RKO (cell line): ENCODE measurements at places on chromosomes 2 and 18.
A peak's percentile ranks its signal among the peaks of the same experiment; 100 is the strongest.

DNA sequence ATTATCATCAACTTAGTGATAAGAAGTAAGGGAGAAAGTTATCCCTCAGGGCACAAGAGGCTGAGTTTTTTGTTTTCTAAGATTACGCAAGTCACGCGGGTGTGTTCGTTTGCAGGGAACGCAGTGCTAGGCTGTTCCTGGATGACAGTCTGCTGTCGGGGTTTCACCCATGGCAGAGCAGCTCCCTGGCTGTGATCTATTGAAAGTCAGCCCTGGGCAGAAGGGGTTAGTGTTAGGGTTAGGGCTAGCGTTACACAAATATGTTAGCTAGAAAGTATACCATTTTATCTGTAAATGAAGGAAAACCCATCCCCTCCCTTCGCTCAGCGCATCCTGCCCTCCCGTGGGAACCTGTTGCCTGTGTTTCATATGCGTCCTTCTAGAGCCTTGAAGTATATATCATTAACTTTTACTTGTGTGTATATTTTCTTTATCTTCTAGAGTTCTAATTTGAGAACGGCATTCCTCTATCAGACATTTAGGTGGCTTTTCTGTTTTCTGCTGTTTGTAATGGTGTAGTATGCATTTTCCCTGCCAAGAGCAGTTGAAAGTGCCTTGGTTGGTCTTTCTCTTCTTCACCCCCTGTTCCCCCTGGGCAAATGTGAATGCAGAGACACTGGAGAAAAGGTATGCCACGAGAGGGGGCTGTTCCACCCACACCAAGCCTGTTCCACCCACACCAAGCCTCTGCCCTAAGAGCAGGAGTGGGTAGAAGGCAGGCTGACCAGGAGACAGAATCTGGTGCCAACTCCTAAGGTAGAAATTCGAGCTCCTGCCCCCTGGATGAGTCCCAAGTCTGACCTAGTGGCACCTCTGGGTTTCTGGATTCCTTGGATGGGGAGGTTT is 47.0 kb downstream of the ARMC9 start:
- DNase-seq: no peak

GRCh38 chr2:182230561-182230960 is 196.3 kb downstream of the PDE1A start:
- DNase-seq: no peak

- no peak for DNase-seq
These were observed 128.2 kb upstream of the TWIST2 start for GRCh38 chr2:238719641-238720040.

GRCh38 chr2:166926657-166927056 is 38.4 kb downstream of the XIRP2 start:
- DNase-seq: no peak

DNA sequence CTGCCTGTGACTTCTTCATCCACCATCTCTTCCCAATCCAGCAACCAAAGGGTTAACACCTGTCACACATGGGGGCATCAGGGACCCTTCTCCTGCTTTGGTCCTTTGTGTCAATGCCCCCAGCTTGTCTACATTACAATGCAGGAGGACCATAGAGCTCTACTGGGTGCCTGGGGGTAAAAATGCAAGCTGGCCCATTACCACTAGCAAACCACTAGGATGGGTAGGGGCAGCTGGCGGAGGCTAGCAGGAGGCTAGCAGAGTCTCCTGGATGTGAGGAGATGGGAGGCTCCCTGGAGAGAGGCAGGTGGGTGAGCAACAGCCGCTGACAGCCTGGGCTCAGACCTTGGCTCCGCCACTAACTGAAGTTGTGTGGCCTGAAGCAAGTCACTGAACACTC is 153.4 kb upstream of the SKOR2 start:
- no peak for DNase-seq

DNA sequence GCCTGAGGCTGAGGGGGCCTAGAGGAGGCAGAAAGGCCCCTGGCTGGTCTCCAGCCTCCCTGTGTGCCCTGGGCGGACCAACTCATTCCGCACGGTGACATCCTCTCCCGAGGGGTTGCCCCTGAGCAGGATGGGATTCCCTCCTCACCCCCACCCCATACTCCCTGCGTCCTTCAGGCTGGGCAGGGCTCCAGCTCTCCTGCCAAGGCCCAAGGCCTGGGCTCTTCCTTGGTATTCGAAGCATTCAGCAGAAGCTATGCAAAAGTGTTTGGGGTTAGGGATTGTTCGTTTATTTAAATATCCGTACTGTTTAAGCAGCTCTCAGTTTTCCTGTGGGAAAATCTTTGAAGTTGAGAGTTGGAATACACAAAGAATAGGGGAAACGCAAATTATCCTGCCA is 113.1 kb upstream of the RAB12 start:
- DNase-seq: no peak

DNA sequence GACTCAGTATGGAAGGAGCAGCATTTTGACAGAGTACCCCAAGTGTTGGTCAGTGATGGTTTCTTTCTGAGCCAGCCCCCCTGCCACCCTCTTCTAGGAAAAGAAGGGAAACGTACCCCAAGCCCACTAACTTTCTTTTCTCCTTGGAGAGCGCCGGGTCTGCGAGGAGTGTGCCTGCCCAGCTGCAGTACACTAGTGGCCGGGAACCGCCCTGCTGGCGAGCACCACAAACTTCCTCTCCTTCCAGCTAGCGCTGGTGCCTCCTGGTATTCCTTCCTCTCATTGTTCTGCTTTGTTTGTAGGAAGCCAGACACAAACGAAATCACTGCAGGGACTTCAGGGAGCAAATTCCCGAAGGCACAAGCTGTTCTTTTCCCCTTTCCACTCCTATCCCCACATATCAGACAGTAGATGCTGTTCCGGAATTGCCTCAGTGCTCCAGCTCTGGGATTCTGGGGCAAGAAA is 1.8 kb downstream of the CCDC85A start:
- no peak for DNase-seq

DNA sequence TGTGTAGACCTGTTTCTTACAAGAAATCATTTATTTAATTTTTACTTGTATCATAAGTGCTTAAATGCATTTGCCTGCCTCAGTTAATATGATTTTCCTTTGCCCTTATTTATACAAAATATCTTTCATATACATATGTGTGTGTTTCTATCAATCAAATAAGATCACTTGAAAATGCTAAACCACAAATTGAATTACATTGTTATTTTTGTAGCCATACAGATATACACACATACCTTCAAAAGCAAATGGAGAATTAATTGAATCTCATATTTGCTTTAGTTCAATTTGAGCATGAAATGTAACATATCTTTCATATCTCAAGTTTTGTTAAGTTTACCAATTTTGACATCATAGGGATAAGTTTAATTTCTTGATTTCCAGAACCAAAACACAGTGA is 755.8 kb upstream of the PIK3C3 start:
- DNase-seq: no peak

- no peak for DNase-seq
These were observed 35.2 kb upstream of the STPG4 start for GRCh38 chr2:47190188-47190881.

GRCh38 chr2:96409081-96409819 is 73.7 kb downstream of the NCAPH start:
- no peak for DNase-seq

- no peak for DNase-seq
These were observed 48.2 kb downstream of the SPP2 start for GRCh38 chr2:234098681-234099080.

- no peak for DNase-seq
These were observed 89.9 kb upstream of the SLC1A4 start for GRCh38 chr2:64899081-64899865.

DNA sequence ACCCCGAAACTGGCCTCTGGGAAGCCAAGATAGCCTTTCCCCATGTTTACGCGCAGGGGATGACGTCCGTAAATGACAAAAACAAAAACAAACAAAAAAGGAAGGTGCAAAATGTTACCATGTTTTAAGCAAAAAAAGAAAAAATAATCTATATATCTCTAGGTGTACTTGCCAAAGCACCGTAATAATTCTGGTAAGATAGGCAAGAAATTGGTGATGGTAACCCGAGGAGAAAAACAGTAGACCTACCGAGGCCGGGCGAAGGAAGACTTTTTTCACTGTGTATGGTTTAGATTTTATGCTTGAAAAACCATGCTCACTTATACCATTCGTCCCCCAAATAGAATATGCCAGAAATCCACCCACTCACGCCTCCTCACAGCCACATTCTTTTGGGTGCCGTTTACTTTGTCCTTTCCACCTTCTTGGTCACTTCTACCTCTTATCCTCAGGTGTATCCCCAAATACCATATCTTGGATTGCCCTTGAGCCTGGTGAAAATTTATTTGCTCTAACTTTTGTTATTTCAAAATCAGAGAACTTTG is 8.0 kb downstream of the GATA6 start:
- no peak for DNase-seq

DNA sequence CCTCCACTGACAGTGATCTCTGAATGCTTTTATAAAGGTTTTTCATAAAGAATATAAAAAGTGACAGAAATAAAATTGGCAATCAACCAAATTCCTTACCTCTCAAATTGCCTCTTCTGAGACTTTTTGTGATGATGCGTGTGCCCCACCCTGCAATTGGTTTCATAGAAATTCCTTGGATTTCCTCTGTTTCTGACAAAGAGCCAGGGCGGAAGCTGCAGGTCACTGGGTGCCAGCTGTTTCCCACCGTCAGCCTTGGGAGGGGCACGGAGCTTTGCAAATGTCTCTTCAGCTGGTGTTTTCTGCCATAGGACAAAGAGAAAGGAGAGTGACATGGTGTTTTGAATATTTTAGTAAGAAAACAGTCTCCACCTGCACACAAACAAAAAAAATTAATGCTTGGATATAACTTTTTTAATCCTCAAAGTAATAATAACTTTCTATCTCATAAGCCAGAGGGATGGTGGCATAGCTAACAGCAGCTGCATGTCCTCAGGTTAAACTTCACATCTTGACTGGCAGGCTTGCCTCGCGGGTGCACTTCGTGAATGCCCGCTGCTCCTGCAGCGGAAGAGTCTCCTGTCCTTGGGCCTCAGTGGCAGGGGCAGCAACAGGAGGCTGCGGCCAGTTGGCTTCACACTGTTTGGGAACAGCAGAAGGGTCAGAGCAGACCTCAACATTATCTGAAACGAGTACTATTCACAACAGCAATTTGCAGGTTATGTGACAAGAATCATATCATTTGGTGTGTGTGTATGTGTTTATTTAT is 24.7 kb downstream of the AGAP1 start:
- DNase-seq: no peak

GRCh38 chr18:2847317-2848246 is 776 bp downstream of the EMILIN2 start:
- DNase-seq: no peak

DNA sequence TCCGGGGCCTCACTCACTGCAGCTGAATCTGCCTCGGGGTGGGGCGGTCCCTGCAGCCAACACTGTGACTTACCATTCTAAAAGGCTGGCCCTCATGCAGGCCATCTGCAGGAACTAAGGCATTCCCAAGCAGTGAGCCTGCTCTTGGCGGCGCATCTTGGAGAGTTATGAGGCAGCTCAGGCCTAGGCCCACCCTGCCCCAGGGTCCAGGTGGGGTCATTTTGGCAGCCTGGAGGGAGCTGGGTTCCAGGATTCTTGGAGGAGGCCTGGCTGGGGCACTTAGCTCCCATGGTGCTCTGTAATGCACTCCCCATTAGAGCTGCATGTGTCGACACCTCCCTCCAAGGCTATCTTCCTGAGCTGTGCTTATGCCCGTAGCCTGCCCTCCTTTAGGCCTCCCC is 14.8 kb upstream of the BIN1 start:
- no peak for DNase-seq

DNA sequence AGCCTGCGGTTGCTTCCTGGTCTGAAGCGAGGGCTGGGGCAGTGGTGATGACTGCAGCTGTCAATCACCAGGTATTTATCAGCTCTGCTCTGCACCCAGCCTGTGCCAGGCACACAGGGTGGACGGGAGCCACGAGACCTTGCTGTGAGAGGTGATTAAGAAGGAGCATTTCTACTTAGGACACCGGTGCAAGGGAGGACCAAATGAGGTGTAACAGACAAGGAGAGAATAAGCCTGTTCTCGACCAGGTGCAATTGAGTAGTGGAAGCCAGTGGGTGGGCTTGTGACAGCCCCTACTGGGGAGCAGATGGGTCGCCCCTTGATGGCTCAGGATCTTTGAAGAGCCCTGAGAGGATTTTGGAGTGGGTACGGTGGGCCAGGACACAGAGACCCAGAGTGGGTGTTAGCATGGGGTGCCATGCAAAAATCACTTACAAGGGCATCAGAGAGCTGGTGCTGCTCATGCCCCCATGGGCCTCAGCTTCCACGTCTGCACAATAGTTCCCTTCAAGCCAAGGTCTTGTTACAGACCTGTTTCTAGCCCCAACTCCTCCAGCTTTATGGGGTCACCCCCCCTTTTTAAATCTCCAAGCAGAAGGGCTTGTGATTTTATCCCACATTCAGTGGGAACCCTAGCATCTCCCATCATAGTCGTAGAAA is 24.6 kb downstream of the GPR55 start:
- no peak for DNase-seq

DNA sequence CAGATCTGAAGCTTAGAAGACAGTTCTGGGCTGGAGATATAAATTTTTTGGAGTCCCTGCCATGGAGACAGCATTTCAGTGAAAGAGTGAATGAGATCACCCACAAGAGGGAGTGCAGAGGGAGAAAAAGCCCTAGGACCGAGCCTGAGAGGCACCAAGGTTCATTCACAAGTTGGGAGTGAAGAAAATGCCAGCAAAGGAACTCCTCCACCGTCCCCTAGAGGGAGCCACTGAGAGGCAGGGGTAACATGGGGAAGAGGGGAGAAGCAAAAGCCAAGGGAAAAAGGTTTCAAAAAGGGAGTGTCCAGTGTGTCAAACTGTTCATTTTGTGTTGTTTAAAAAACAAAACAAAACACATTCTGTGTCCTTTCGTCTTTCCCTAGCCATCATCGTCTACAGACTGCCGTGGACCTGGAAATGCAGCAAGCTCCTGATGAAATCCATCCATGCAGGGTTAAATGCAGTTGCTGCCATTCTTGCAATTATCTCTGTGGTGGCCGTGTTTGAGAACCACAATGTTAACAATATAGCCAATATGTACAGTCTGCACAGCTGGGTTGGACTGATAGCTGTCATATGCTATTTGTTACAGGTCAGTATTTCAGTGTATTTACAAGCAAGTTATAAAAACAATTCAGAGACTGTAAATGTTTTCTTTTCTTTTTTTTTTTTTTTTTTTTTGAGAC is 19.1 kb downstream of the CYBRD1 start:
- peak; percentile 24 for DNase-seq

GRCh38 chr18:48975120-48975816 is 24.5 kb upstream of the SMAD7 start:
- DNase-seq: no peak
